HTR-8/SVneo (cell line): ENCODE measurements at places on chromosomes 12 and 14.

GRCh38 chr12:108568338-108569154, 6.2 kb downstream of the ISCU start:
- DNase-seq, result no peak

DNA sequence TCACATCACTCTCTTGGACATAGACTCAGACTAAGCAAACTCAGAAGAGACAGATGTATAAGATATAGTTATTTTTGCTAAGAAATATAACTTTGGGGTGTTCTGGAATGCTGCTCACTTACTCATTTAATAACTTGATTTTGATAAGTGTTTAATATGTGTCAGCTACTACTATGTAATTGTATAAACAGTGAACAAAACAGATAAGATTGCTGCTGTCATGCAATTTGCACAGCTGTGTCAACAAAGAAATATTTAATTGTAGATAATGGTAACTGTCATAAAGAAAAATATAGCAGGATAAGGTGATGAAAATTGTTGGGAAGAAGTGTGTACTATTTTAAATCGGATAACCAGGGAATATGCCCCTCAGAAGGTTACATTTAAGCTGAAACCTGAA, 84.1 kb upstream of the ZDHHC17 start:
- no peak for DNase-seq

GRCh38 chr12:93805736-93806141, 128.6 kb downstream of the CRADD start:
- no peak for DNase-seq

DNA sequence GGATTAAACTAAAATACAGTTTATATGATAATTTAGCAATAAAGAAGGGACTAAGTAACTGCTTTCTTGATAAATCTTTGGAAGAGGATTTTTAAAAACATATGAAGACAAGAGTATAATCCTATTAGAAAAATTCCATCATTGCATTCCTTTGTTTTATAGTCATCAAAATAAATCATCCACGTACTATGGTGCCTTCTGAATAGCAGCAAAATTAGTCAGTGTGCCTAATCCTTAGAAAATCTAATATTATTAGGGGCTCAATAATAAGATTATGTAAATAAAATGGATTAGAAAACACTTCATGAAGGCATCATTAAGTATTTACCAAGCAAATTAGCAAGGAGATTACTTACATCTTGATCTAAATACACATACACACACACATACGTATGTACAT, 102.1 kb downstream of the KCNH5 start:
- peak; percentile 54 for DNase-seq

GRCh38 chr14:37234222-37234621, 36.5 kb downstream of the MIPOL1 start:
- no peak for DNase-seq

DNA sequence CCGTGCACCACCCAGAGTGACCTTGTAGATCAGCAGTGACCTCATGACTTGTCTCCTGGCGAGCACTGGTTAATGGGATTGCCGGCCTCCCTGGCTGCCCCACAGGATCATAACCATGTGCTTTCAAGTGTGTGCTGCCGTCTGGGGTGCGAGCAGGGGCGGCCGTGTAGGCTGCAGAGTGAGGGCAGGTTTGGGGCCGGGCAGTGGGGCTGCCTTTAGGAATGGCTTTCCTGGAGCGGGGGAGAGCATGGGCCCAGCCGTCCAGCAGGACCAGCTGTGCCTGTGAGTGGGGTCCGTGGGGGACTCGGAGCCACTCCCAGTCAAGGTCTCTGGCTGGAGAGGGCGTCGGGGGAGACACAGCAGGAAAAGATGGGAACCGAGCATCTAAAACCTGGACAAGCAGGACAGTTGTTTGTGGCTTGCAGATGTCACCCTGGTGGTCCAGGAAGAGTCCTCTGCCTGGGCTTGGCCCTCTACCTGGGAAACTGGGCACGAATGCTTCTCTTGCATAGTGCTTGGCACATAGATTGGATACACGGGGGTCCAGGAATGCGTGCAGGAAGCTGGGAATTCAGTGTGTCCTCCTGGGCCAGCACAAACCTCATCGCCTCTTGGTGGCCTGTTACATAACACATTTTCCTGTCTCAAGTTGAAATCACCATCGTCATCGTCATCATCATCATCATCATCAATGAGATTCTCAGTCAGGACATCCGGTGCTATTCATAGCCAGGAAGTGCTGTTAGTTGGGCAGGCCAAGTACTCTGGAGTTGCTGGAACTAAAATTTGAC, 96.0 kb downstream of the ADGRD1 start:
- no peak for DNase-seq

DNA sequence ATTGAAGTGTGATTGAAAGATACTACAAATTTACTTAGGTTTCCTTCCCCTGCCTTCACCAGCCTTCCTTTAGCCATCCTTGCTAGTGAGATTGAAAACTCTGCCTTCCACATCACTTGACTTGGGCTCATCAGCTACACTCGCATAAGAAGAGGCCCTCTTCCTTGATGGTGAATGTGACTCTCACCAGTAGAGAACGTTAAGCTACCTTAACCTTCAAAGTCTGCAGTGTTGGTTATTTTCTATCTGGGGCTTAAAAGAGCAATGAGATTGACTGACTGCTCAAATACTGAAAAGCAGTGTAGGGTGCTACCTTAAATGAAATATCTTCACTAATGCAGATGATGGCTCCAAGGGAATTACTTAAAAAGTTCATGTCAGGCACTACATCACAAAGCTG, 271.8 kb downstream of the EGLN3 start:
- no peak for DNase-seq

- DNase-seq, result peak; percentile 72
These were observed 40.9 kb upstream of the CAPRIN2 start for GRCh38 chr12:30795410-30796312.
